ENCODE measurements at places on chromosomes 12 and 14. TPM values are rescaled to one million over a fixed set of nuclear protein-coding genes. Genes with fewer than 3 reads are reported as not detected.

DNA sequence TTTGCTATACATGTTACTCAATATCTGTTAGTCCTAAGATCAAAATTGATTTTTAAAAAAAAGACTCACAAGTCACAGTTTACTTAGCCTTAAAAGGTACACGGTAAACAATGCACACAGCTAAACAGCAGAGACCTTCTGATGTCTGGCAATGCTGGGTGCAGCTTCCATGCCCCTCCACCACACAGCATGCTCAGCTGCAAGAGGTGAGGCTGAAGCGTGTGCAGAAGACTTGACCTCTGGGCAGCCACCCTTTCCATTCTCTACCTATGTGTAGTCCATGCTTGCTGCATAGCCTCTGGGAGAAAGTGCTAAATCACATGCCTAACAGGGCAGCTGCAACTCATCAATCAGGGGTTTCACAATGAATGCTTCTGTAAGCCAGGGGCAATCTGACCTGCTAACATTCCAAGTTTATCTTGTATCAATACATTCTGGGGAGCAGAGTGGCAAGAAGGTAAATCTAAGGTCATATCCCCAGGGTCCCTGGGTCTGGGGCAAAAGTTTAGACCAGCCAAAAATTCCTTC is 44.5 kb upstream of the AMN1 start:
- no peak for DNase-seq

The OAS2 gene
- total RNA-seq, result 1.0 TPM

GRCh38 chr14:81432219-81432661 is 32.1 kb upstream of the STON2 start:
- DNase-seq, result peak; percentile 33

GRCh38 chr14:23864861-23865260 is 88.7 kb upstream of the DHRS4 start:
- no peak for DNase-seq

DNA sequence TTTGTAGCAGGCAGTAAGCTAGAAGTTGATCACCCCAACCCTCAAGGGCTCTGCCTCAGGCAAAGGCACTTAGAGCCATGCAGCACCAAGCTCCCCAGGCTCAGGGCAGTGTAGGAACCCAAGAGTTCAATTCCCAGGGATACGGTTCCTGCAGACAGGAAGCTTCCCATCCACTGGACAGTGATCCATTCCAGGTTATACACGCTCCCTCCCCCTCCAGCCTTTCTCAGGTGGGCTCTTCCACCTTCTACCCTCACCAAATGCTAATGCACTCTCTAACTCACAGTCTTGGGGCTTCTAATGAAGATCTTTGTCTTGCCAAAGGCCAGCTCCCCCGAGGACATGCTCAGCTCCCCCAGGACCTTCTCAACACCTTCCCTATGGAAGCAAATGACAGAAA is 12.7 kb downstream of the MYO1A start:
- DNase-seq, result no peak

The TIMELESS gene
- total RNA-seq, result 4.5 TPM

The SYCP3 gene
- total RNA-seq, result not detected

- no peak for DNase-seq
Measured at GRCh38 chr12:80068173-80068572, 31.2 kb upstream of the OTOGL start.

The RIPK3 gene
- total RNA-seq, result 2.2 TPM

- DNase-seq, result peak; percentile 85
Measured at GRCh38 chr14:92470215-92470614, 43.4 kb upstream of the RIN3 start.

The ITGB7 gene
- total RNA-seq, result 1.4 TPM

GRCh38 chr12:75706786-75707605 is 195.6 kb upstream of the KRR1 start:
- DNase-seq, result peak; percentile 65

The ACOT4 gene
- total RNA-seq, result 0.38 TPM

The DPY19L2 gene
- total RNA-seq, result not detected

The DDX11 gene
- total RNA-seq, result 6.1 TPM

GRCh38 chr12:43180242-43180641 is 371.8 kb downstream of the ADAMTS20 start:
- DNase-seq, result no peak

The SPTB gene
- 0.11 TPM for total RNA-seq

DNA sequence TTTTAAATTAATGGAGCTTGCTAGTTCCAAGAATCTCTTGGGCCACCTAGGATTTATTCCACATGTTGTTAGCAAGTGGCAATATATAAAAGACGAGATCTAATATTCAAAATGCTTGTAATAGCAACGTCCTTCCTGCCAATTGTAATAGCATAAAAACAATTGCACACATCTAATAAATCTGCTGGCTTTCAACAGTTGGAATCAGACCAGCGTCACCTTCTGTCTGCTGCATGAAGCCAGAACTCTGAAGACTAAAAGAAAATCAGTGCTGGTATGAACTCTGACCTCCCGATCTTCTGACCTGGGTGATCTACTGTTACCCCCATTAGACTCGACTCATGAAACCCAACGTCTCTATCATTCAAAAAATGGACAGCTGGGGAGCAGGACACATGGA is 100.6 kb downstream of the DIO2 start:
- DNase-seq, result no peak

The P2RX2 gene
- total RNA-seq, result not detected

DNA sequence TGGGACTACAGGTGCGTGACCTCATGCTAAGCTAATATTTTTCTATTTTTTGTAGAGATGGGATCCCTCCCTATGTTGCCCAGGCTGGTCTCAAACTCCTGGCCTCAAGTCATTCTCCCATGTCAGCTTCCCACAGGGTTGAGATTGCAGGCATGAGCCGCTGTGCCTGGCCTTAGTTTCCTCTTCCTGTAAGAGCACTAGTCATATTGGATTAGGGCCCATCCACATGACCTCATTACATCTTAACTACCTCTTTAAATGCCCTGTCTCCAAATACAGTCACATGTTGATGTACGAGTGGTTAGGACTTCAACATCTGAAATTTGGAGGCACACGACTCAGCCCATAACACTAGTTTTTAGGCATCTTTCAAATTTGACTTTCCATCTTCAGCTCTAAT is 72.2 kb upstream of the RASSF3 start:
- no peak for DNase-seq

All from GM23248 (cell line).